ENCODE measurements at places on chromosomes 1 and 21.

DNA sequence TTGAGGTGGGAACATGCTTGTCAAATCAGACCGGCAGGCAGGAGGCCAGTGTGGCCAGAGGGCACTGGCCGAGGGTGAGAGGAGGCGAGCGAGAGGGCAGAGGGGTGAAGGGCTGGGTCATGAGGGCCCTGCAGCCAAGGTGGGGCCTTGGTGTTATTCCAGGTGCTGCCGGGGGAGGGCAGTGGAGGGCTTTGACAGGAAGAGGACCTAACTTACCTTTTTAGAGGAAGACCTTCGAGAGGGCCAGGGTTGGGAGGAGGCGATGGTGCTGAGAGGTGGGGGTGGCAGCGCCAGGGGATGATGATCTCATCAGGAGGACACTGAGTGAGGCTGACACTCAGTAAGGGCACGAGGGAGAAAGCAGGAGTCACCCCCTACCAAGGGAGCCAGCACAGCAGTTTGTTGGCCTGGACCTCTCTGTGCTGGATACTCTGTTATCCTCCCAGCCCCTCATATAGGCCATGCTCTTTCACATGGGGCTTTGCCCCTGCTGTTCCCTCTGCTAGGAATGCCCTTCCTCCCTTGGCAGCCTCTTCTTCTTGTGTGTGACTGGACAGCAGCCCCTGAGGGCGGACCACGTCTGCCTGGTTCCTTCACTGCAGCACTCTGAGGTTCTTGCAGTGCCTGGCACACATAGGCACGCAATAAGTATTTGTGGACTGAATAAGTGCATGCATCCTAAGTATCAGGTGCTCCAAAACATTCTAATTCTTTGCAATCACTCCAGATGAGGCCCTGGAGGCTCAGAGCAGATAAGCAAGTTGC, 7.5 kb upstream of the TTC22 start:
- no peak for DNase-seq

DNA sequence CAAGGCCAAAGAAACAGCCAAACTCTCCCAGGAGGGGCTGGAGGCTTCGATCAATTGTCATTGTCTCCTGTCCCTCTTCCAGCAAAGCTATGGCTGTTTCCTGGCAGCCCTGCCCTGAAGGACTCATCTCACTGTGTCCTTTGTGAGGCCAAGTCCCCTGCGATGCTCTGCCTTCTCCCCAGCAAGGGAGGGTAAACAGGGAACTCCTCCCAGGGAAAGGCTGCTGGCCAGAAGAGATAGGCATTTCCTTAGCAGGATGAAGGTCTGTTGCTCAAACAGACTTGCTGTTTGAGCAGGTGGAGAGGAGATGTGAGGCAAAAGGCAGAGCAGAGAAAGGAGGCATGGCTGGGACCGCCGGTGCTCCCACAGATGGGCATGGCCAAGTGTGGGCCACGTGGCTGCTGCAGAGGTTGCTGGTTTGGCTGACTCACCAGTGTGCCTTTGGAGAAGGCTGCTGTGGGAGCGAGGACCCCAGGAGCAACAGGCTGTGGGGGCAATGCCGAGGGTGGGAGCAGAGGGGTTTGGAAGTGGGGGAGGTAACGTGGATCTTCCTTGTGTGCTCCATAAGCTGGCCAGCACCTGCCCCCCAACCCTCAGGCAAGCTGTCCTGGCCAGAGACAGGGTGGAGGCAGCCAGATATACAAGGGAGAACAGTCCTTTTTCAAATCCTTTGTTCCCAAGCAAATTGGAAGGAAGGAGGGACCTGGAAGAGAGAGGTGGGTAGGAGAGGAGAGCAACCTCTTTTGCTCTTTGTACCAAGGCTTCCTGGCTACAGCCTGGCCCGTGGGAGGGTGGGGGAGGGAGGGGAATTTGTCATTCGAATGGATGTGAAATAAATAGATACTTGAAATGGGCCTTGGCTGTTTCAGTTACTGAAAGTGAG, 449.8 kb downstream of the SIPA1L2 start:
- no peak for DNase-seq

DNA sequence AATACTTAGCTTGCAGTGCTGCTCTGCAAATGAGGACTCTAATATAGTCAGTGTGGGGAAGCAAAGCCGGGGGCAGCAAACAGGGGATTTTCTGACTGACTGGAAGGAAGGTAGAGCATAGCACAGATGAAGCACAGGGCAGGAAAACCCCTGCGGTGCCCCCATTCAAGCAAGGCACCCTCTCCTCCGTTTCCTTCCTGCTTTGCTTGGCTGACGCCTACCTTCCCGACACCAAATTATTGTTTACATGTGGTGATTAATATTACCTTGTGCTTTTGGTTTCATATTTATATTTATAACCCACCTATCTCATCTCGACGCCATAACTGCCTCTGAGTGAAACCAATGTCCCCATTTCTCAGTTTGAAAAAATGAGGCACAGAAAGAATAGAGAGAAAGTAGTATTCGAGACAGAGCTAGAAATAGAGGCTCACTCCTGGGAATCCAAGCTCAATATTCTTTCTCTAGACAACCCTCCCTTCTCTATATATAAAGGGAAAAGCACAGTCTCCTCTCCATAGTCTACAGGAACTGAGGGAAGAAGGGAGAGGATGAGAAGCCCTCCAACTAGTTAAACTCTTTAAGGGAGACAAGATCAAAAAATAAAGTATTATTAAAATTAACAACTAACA, 41.3 kb downstream of the PIK3C2B start:
- DNase-seq: peak; percentile 55

- no peak for DNase-seq
Measured at GRCh38 chr1:31602081-31602480, 15.4 kb upstream of the HCRTR1 start.

DNA sequence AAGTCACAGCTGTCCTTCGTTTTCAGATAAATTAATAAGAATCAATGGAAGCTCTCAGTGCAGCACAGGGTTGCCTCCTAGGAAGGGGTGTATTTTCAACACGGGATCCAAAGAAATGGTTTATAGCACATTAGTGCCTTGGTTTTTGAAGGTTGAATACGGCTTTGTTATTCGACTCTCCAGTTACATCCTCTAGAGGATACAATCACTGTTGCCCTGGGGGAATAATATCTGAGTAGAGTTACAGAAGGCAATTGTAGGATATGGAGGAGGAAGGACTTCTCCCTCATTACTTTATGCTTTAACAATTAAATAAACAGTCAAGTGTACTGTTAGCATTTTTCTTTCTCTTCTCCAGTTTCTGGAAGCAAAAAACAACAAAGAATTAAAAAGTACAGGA, 14.3 kb upstream of the ZNF326 start:
- no peak for DNase-seq

- no peak for DNase-seq
Measured at GRCh38 chr21:45071874-45072737, 2.3 kb upstream of the ADARB1 start.

- DNase-seq: no peak
Measured at GRCh38 chr1:153360592-153361479, 3.2 kb downstream of the S100A9 start.

DNA sequence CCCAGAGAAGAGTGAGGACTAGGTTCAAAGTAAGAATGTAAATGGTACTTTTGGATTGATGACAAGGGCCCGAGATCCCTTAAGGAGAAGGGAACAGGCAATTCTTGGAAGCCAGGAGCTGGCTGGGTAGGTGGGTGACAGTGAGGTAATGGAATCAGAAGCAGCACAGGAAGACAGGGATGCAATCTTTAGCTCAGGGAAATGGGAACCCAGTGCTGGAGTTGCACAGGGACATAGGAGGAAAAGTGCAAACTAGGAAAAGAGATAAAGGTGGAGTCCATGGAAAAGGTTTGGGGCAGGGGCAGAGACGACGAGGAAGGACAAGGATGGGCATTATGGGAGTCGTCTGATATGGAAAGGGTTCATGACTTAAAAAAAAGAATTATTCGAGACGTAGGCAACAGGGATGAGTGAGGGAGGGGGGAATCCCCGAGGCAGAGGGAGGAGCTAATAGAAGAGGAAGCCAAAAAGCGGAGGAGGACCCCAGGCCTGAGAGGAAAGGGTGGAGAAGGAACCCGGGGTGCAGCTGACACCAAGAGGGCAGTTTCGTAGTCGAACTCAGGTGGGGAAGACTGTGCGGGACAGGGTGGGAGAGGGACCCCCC, 495 bp downstream of the PI4KB start:
- DNase-seq: peak; percentile 50

Measured in stimulated activated CD4-positive, alpha-beta T cell treated with anti-CD3 and anti-CD28 coated beads, Interleukin-15, amount 100 ng/mL, for 48 hours (primary cell).